ENCODE measurements at places on chromosomes 13 and 19.

GRCh38 chr19:57327993-57328392 lies 7.7 kb downstream of the ZNF543 start:
- H3K4me3 ChIP-seq: no peak overlapping the region
- DNase-seq: no peak
- no peak overlapping the region for H3K27ac ChIP-seq

GRCh38 chr19:32364040-32364439 lies 18.6 kb downstream of the ZNF507 start:
- no peak for DNase-seq
- H3K4me3 ChIP-seq: no peak overlapping the region
- no peak overlapping the region for H3K27ac ChIP-seq
- H3K36me3 ChIP-seq: peaks cover 47% of the 10 kb centered on the region
- H3K4me1 ChIP-seq: peaks cover 4% of the 10 kb centered on the region

GRCh38 chr13:36606060-36606459 lies 67.8 kb upstream of the SERTM1 start:
- DNase-seq: no peak
- peaks cover 5% of the 10 kb centered on the region for H3K4me1 ChIP-seq
- H3K4me3 ChIP-seq: no peak overlapping the region
- H3K27ac ChIP-seq: no peak overlapping the region

DNA sequence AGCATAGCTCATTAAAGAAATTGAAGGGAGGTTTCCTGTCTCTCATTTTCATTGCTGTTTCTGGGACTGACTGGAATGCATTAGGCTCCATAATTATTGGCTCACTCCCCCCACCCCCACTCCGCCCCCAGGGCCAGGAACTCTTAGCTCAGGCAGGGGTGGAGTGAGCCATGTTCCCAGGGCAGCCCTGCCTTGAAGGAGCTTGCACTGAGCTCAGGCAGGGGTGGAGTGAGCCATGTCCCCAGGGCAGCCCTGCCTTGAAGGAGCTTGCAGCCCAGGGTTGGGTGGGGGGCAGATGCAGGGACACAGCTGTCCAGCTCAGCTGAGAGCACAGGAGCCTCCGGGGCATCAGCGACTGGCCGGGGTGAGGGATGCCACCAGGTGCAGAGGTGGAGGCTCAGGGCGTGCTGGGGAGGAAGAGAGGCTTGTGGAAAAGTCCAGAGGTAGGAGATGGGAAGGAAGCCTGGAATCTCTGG lies 39.1 kb upstream of the TFDP1 start:
- H3K4me3 ChIP-seq: peak overlapping the region; percentile 18
- no peaks in the 10 kb centered on the region for H3K27me3 ChIP-seq
- peaks cover 41% of the 10 kb centered on the region for H3K4me1 ChIP-seq
- H3K27ac ChIP-seq: peak overlapping the region; percentile 87
- H3K36me3 ChIP-seq: peaks cover 22% of the 10 kb centered on the region

DNA sequence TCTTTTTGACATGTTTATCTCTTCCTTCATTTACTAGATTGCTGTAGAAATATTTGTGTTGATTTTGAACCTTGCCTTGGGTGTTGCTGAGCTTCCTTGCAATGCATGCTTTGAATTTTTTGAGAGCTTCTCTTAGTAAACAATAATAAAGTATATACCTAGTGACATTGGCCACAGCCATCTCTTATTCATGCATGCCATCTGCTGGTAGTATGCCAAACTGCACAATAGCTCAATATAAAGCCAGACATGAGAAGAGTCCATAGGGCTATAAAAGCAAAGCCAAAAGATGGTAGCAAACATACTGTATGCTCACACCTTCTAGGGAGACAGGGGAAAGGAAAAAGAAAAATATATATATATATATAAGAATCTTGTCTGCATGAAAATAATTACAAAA lies 18.9 kb upstream of the ZSCAN5A start:
- no peaks in the 10 kb centered on the region for H3K27me3 ChIP-seq
- H3K4me3 ChIP-seq: no peak overlapping the region
- no peak overlapping the region for H3K27ac ChIP-seq
- H3K36me3 ChIP-seq: peaks cover 1% of the 10 kb centered on the region
- DNase-seq: no peak
- no peaks in the 10 kb centered on the region for H3K4me1 ChIP-seq

DNA sequence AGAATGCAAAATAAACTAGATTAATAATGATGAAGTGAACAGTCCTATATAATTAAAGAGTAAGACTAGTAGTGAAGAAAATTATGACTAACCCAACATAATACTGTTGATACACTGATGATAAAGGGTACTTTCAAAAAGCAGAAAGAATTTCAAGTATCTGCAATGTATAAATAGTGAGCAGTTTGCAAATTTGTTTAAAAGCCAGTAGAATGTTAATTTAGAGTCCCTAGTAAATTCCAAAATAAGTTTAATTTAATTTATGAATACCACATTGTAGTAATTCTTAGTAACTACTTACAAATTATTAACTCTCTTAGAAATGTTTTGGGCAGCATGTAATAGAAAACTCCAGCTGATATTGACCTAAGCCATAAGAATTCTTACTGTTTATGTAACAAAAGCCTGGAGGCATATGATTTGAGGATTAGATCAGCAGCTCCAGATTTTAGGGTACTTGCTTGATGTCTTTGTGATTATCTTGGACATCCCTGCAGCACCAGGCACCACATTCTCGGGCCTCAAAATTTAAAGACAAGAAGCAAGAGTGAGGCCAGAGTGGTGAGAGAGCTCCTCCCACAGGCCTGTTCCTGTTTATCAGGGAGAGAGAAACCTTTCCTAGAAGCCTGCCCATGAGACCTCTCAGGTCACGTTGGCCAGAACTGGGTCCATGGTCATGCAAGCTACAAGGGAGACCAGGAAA lies 67.6 kb upstream of the TDRD3 start:
- H3K4me3 ChIP-seq: no peak overlapping the region
- H3K36me3 ChIP-seq: peaks cover 6% of the 10 kb centered on the region
- no peaks in the 10 kb centered on the region for H3K27me3 ChIP-seq
- DNase-seq: peak; percentile 51

GRCh38 chr13:42215578-42216421 lies 56.2 kb upstream of the AKAP11 start:
- H3K4me1 ChIP-seq: peaks cover 7% of the 10 kb centered on the region
- peak; percentile 41 for DNase-seq
- H3K27ac ChIP-seq: no peak overlapping the region
- no peak overlapping the region for H3K4me3 ChIP-seq
- no peaks in the 10 kb centered on the region for H3K27me3 ChIP-seq

GRCh38 chr13:64925284-64925683 lies 2304.9 kb downstream of the PCDH9 start:
- H3K36me3 ChIP-seq: no peaks in the 10 kb centered on the region
- H3K4me3 ChIP-seq: no peak overlapping the region
- H3K27ac ChIP-seq: no peak overlapping the region
- H3K4me1 ChIP-seq: no peaks in the 10 kb centered on the region

DNA sequence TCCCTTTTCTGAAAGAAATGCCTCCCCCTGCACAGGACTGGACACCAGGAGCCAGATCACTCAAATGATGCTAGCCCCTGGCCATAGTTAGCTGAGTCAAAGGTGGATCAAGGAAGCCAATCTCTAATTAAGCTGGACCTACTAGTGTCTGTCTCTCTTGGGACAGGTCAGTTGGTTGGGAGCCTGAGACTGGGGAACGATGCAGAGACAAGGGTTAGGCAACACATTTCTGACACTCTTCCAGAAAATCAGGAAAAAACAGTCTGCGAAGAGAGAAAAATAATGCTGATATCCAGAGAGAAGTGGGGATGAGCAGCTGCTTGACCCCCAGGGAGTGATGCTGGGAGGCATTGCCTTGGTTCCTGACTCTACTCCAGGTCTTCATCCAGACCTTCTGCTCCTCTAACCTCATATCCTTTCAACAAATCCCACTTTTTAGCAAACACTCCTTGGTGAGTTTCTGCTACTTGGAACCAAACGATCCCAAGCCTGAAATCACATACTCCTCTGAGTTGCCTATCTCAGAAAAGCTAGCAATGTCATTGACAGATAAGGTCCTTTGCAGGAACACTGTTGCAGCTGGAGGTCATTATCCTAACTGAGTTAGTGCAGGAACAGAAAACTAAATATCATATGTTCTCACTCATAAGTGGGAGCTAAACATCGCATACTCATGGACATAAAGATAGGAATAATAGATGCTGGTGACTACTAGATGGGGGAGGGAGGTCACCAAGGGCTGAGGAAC lies 369.7 kb downstream of the COG6 start:
- H3K27ac ChIP-seq: no peak overlapping the region
- peaks cover 2% of the 10 kb centered on the region for H3K36me3 ChIP-seq
- peaks cover 7% of the 10 kb centered on the region for H3K4me1 ChIP-seq

DNA sequence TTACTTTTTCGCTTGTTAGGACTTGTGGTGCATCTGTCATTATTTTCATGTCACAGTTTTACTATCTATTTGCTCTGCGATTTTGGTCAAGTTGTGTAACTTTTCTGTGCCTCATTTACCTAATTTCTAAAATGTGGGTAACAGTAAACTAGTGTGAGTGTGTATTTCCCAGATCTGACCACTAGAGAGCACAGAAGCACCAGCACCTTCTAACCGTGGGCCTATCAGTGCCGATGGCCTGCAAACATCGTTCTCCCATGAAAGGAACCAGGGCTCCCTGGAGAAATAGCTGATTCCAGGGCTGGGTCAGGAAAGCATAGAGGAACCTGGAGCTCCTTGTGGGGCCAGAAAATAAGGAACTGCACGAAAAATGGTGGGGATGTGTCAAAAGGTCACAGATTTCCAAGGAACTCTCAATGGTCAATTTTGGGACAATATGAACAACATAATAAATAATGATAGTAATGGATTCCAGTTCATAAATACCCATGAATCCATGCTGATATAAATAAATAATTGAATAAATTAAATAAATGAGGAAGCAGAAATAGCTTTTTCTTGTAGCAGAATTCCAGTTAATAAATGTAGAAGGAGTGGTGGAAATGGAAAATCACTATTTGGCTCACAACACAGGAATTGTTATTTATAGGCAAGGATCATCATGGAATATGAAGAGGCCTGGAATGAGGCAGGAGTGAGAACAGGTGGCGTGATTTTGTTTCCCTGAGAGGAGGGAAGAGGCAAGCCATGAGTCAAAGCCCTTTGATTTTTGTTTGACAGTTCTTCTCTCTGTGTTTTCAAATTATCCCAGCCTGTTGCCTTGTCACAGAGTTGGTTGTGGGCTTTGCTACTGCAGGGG lies 31.1 kb downstream of the CEACAM8 start:
- no peak overlapping the region for H3K27ac ChIP-seq
- DNase-seq: no peak
- no peak overlapping the region for H3K4me3 ChIP-seq
- H3K27me3 ChIP-seq: peaks cover 34% of the 10 kb centered on the region
- H3K36me3 ChIP-seq: no peaks in the 10 kb centered on the region

DNA sequence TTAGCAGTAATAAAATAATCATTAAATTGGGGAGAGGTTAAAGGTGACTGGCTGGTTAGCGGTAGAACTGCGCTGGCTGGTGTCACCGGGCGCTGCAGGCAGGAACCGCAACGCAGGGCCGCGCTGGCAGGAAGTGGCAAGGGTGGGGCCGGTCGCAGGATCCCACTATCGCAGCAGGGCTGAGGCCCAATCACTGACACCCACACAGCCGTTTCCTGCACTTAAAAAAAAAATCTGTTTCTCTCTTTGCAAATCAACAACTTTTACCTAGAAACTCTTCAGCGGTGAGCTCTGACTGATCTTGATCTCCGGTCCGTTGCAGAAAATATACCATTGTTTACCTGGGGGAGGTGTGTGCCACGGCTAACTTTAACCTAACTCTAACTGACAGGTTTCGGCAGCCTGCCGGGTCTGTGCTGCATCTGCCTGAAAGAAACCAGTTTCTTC lies 46.9 kb downstream of the KLF2 start:
- H3K36me3 ChIP-seq: peaks cover 16% of the 10 kb centered on the region
- H3K27ac ChIP-seq: no peak overlapping the region
- H3K4me1 ChIP-seq: peaks cover 6% of the 10 kb centered on the region
- H3K27me3 ChIP-seq: no peaks in the 10 kb centered on the region
- DNase-seq: no peak
- no peak overlapping the region for H3K4me3 ChIP-seq

GRCh38 chr13:50358231-50359040 lies 343.2 kb downstream of the KCNRG start:
- DNase-seq: no peak
- H3K36me3 ChIP-seq: no peaks in the 10 kb centered on the region
- H3K4me3 ChIP-seq: no peak overlapping the region
- H3K27me3 ChIP-seq: no peaks in the 10 kb centered on the region

DNA sequence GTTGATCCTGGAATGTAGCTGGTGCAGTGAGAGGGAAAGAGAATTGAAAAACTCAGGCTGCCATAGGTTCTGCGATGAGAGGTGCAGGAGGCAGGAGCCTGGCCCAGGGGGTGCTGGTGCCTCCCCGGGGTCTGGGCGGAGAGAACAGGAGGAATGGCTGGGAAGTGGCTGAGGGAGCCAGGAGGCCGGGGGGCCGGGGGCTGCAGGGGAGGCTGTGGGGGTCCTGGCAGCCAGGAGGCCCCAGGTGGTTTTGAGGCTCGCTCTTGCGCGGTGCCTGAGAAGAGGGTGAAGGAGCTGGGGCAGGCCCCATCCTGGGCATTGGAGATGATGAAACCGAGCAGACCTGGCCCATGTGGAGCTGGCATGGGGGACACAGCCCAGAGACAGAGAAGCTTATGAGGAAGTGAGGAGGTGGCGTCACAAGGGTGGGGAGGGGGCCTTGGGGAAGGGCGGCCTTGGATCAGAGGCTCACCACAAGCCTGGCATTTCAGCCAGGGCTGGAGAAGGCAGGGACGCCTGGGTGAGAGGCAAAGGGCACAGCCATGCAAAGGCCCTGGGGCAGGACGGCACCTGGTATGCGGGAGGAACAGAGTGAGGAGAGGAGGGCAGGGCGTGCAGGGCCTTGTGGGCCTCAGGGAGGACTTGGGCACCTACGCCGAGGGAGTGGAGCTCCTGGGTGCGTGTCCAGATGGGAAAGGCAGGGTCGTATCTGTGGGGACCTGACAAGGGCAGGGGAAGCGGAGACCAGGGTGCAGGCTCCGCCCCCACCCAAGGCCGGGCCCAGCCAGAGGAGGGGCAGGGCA lies 1.3 kb upstream of the TEKTIP1 start:
- no peak for DNase-seq
- H3K27me3 ChIP-seq: no peaks in the 10 kb centered on the region
- H3K4me3 ChIP-seq: no peak overlapping the region
- peaks cover 18% of the 10 kb centered on the region for H3K36me3 ChIP-seq

DNA sequence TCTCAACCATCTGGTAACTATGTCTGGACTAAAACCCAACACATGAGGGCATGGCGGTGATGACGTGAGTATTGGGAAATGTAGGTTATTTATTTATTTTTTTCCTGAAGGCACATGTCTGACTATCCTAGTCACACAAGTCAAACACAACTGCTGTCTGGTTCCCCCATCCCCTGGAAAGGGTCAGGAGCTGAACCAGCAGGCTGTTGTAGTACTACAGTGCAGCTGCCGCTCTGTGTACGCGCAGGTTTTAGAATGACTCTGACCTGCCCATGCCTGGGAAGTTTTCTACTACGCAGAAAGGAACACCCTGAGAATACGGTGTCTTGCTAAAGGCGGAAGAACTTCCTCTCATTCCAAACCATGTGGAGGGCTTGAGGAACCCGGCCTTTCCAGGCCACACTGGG lies 1.2 kb downstream of the SLC7A1 start:
- peaks cover 8% of the 10 kb centered on the region for H3K4me1 ChIP-seq
- DNase-seq: no peak
- peak overlapping the region; percentile 91 for H3K27ac ChIP-seq
- no peaks in the 10 kb centered on the region for H3K36me3 ChIP-seq
- H3K27me3 ChIP-seq: peaks cover 21% of the 10 kb centered on the region

All from mesothelial cell of epicardium (in vitro differentiated cells).